ENCODE measurements at places on chromosomes 11 and 22.

GRCh38 chr11:118596224-118597146 is 10.9 kb upstream of the PHLDB1 start:
- DNase-seq = no peak

DNA sequence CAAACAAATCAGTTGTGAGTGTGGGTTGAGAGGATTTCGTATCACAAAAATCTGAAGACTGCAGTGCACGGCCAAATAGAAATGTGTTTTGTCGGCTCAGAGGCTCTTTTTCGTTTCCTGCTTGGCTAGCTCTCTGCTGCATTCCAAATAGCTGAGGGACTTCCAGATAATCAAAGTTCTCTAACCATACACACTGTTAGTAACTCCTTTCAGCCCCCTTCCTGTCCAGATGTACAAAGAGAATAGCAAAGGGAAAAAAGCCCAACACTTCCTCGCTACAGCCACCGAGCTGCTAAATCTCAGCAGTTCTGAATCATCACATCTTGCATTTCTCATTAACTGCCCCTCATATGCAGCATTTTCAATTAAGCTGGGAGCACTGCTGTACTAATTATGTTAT is 203.1 kb downstream of the TENM4 start:
- no peak for DNase-seq

DNA sequence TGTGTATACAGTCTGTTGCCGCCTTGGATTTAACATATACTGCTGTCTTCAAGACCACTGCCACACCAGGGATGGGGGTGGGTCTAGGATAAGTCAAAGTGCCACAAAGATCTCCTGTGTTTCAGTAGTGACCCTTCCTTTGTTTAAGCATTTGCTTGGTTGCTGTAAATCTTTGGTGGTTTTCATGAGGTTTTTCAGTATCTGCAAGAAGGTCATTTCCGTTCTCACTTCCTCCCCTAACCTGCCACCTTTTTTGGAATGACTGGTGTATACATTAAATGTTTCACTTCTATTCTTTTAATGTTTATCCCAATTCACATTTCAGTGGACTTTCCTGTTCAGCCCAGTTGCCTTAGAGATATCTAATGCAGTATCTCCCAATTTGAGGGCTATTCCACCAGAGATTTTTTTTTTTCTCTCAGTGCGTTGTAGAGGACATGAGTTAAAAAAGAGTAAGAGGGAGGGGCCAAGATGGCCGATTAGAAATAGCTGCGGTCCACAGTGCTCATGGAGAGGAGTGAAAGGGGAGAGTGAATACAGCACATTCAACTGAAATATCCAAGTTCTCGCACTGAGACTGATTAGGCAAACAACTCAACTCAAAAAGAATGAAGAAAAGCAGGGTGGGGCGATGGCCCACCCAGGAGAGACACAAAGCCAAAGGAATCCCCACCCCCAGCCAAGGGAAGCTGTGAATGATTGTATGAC is 43.2 kb downstream of the USP47 start:
- DNase-seq = no peak

DNA sequence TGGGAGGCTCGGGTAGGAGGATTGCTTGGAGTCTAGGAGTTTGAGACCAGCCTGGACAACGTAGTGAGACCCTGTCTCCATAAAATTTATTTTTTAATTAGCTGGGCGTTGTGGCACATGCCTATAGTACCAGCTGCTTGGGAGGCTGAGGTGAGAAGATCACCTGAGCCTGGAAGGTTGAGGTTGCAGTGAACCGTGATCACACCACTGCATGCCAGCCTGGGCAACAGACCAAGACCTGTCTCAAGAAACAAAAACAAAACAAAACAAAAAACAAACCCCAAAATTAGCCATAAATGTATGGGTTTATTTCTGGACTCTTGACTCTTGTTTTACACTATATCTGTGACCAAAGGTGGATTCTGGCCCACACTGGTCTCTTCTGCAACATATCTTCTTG is 41.6 kb downstream of the EIF3F start:
- DNase-seq = no peak

GRCh38 chr11:11442791-11443190 is 89.7 kb upstream of the CSNK2A3 start:
- no peak for DNase-seq

- DNase-seq = no peak
Observed at GRCh38 chr11:102223859-102224258, 93.4 kb upstream of the BIRC3 start.

- no peak for DNase-seq
Observed at GRCh38 chr11:62129590-62130282, 5.9 kb downstream of the INCENP start.

GRCh38 chr11:117192401-117192875 is 6.7 kb upstream of the TAGLN start:
- no peak for DNase-seq

DNA sequence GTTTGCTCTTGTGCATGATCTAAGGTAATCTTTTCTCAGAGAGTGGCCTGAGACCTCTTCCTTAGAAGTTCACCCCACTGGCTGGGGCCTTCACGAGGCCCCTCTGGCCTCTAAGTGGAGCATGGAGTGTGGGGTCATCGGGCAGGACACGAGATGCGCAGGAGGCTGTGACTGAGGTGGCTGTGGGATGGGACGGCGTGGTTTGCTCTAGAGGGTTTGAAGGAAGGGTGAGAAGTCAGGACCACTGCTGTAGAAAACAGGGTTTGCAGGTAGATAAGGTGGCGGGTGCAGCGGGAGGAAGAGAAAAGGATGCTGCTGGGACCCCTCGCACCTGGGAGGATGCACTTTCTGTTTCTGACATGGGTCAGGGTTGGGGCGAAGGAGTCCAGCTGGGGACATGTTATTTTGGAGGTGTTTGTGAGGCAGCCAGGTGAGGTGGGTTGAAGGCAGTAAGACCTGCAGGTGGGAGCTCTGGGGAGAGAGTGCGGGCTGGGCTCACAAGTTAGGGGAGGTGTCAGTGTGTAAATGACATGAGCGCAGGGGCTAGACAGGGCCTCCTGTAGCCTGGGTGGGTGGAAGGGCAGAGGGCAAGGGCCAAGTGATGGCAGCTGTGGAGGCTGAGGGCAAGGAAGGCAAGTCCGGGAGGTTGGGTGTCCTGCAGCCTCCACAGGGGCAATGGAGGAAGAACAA is 62.5 kb downstream of the KCNQ1 start:
- DNase-seq = no peak

GRCh38 chr11:79076526-79077115 is 364.2 kb downstream of the TENM4 start:
- DNase-seq = no peak

- no peak for DNase-seq
Observed at GRCh38 chr11:44760917-44761550, 34.3 kb downstream of the TSPAN18 start.

- no peak for DNase-seq
Observed at GRCh38 chr11:6238902-6239301, at the start of gene CNGA4. Gene CNGA4, plus strand, starts transcription at chr11:6239089. Its CDS starts 118 bp downstream, at chr11:6239207.

GRCh38 chr11:20177136-20177535 is 16.9 kb upstream of the DBX1 start:
- DNase-seq = no peak

DNA sequence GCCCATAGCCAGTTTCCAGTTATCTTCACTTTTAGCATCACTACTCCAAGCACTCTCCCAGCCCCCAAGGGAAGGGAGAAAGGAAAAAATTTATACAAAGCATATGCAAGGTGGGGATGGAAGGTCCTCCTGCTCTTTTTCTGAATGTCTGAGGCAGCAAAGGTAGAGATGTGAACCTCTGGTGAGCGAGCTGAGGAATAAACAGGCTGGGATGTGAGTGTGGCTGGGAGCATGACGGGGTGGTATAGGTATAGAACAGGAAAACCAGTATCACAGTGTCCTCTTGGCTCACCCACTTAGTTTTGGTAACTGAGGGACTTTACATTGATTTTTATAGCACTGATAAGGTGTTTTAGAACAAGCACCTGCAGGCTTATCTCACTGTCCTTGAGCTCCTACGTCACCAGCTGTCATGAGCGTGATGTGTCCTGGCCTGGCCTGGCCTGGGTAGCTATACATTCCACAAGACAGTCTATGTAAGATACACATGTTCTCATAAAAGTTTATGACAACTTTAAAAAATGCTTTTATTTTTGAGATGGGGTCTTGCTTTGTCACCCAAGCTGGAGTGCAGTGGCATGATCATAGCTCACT is 10.3 kb upstream of the POLD3 start:
- no peak for DNase-seq

- DNase-seq = no peak
Observed at GRCh38 chr11:121886996-121887395, 229.0 kb downstream of the BLID start.

GRCh38 chr11:61749591-61750217 is 2.7 kb upstream of the MYRF start:
- no peak for DNase-seq

DNA sequence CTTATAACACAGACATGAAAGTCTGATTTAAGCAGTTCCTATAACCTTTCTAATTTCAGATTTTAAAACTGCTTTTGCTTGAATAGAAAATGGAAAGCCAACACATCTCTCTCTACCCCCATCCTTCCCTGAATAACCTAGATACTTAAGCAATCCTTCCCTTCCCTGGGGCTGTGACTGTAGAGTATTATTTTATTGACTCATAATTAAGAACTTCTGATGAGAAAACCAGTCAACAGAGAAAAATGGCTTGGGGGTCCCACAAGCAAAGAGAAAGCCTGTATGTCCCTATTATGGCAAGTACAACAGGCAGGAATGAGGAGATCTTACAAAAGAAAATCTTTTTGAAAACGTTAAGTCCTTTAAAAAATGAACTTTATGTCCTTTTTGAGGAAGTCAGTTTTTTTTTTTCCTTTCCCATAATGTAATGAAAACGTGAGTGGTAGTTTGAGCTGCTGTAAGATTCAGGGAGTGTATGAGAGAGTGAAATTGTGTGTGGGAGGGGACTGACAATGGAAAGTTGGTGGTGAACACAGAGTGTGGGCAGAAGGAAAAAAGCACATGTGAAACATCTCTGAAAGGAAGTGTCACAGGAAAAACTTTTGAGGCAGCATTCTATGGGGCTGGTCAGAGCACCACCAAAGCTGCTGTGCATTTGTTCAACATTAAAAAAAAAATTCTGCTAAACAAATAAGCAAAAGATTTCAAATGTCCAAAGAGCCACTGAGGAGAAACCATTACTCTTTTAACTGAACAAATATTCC is 154.6 kb downstream of the MAML2 start:
- DNase-seq = no peak

GRCh38 chr11:126522152-126522551 is 166.7 kb downstream of the ST3GAL4 start:
- DNase-seq = no peak

- DNase-seq = no peak
Observed at GRCh38 chr11:93128574-93128973, 69.2 kb downstream of the SLC36A4 start.

- DNase-seq = no peak
Observed at GRCh38 chr22:25048071-25048470, 95.6 kb downstream of the KIAA1671 start.

DNA sequence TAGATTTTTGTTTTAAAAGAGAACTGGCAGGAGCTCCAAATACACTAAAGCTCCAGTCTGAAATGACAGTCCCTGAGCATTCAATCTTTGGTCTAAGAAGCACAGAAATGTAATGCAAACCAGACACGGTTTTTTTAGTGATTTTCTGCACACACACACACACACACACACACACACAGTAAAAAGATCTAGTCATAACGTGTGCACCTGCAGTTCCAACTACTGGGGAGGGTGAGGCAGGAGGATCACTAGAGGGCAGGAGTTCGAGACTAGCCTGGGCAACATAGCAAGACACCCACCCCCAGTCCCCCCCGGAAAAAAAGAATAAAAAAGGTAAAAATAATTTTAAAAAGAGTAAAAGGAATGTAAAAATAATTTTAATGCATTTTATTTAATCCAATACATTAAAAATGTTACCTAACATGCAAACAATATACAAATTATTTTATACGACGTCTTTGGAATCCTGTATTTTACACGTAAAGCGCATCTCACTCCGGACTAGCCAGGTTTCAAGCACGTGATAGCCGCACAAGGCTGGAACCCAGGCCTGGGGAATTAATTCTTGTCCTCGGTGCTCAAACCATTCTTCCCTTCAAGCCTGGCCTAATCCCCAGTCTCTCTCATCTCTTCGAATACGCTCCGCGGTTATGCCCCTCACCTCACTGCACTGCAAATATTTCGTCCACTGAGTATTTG is 762 bp upstream of the TBC1D22A start:
- no peak for DNase-seq

GRCh38 chr11:134609361-134610115 is 197.5 kb upstream of the B3GAT1 start:
- no peak for DNase-seq

DNA sequence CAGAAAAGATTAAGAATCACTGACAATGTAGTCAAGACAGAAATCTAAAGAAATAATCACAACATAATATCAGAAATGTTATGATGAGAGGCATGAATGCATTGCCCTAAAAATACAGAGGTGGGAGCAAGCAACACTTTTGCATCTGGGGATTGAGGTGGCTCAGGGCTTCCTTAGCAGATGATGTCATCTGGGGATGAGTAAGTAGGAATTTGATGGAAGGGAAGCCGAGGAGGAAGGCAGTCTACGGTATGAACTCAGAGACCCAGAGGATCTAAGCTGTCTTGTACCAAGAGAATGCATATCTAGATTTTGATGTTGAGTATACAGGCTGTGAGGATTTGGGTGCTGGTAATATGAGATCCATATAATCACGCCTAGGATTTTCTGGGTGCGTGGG is 193.0 kb upstream of the SNX19 start:
- no peak for DNase-seq

DNA sequence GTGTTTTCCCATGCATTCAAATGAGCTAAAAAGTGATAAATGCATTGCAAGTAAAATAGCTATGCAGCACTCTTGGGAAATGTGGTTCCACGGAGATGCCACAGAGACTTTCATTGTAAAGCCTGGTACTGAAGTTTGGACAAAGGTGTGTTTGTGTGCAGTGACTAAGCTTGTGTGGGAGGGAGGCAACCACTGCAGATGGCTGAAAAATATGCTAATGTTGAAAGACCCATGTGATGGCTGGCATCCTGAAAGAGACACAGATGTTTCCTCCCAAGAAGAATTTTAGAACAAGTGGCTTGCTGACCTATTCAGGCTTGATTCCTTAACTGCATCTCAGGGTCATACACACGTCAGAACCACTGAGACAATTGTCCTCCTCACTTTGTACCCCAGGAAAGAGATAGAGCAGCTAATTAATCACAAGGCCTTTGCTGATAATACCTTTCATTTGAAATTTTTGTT is 73.8 kb downstream of the FAM76B start:
- DNase-seq = no peak

GRCh38 chr22:32185821-32186220 is 19.1 kb downstream of the RFPL2 start:
- DNase-seq = no peak

All from stimulated activated CD4-positive, alpha-beta T cell treated with anti-CD3 and anti-CD28 coated beads, TNF-alpha, amount 100 ng/mL, for 1 hour (primary cell).